Astrocyte (in vitro differentiated cells and primary cell): ENCODE measurements at places on chromosomes 4 and X.

- DNase-seq: no peak
Observed at GRCh38 chrX:81378560-81378959, 176.7 kb downstream of the SH3BGRL start.

GRCh38 chrX:95764972-95765451 is 919.6 kb upstream of the DIAPH2 start:
- peak; percentile 4 for DNase-seq

DNA sequence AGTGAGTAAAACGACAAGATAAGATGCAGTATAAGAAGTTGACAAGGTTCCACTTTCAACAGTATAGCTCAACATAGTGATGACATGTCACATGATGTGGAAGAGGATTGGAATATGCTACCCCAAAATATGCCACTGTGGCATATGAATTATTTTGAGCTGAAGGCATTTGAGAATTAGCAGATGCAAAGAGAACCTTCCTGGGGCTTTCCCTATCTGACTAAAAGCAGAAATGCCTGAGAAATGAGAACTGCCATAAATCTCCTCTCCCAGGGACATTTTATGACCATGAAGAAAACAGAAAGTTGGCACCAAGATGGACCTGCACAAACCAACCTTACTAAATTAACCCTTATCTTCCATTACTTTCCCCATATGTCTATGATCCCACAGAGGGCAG is 24.8 kb downstream of the CDKN2AIP start:
- no peak for DNase-seq

GRCh38 chr4:891747-892146 is 40.4 kb downstream of the GAK start:
- no peak for DNase-seq

- no peak for DNase-seq
Observed at GRCh38 chr4:139315221-139315675, 13.0 kb upstream of the NDUFC1 start.

GRCh38 chr4:3858046-3858730 is 92.0 kb downstream of the ADRA2C start:
- no peak for DNase-seq

- no peak for DNase-seq
Observed at GRCh38 chrX:130091980-130092522, 18.2 kb downstream of the ELF4 start.

- no peak for DNase-seq
Observed at GRCh38 chr4:184357772-184358171, 116.6 kb downstream of the IRF2 start.

DNA sequence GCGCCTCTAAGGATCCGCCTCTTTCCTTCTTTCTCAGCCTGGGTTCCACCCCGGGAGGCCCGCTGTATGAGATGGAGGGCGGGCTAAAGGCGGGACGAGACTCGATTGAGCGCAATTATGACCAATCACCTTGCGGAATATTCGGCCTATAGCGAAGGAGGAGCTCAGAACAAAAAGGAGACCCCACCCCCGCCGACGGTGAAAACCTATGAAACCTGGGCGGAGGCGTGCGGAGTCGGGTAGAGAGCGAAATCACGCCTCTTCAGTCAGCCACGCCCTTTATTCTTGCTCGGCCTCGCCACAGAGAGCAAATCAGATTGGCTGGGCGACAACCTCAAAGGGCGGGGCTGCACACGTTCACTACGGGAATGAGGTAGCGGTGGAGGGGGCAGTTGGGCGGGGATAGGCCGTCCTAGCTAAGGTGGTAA is 615 bp upstream of the CDK16 start:
- peak; percentile 97 for DNase-seq

DNA sequence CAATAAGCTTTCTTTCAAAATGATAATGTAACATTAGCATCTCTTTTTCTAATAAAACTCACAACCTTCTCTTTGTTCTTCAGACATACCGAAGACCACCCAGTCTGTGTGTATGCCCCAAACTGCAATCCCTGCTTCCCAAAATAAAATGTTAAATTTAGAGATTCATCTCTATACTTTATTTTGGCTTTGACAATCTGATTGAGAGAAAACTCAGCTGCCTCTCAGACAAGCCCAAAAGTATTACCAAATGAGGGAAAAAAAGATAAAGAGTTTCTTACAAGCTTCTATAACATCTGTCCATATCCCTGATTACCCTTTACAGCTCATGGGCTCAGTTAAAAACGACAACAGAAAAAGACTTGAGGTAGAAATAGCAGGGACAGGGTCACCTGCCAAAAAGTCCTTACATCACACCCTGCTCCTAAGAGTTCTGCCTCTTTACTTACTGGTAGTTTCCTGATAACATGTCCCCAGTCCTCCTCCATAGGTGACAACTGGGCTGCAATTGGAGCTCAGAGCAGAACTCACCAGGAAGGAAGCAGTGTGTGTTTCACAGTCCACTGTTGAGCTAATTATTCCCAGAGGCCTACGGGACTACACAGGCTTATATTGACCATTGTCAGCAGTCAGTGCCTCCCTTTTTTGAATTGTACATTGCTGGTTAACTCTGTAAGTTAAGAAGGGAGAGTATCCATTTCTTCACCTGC is 70.9 kb upstream of the FAM9C start:
- DNase-seq: no peak

GRCh38 chrX:122055460-122055859 is 1008.0 kb downstream of the GLUD2 start:
- DNase-seq: no peak

- DNase-seq: peak; percentile 54
Observed at GRCh38 chrX:53714580-53715345, 28.2 kb upstream of the HUWE1 start.

DNA sequence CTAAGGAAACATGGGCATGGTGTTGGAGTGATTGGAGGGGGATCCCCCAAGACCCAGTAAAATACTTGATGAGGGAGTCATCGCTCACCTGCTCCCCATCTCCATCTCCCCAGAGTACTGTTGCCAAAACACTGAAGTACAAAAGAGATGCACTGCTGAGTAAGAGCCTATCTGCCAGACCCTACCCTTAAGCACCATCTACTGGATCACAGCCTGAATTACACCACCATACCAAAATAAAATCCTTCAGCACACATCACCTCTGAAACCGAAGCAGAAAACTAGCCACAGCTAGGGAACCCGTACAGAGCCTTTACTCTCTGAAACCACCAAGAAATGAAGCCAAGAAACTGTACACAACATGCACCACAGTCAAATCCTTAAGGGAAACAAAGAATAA is 466.3 kb upstream of the ACTRT1 start:
- DNase-seq: no peak

DNA sequence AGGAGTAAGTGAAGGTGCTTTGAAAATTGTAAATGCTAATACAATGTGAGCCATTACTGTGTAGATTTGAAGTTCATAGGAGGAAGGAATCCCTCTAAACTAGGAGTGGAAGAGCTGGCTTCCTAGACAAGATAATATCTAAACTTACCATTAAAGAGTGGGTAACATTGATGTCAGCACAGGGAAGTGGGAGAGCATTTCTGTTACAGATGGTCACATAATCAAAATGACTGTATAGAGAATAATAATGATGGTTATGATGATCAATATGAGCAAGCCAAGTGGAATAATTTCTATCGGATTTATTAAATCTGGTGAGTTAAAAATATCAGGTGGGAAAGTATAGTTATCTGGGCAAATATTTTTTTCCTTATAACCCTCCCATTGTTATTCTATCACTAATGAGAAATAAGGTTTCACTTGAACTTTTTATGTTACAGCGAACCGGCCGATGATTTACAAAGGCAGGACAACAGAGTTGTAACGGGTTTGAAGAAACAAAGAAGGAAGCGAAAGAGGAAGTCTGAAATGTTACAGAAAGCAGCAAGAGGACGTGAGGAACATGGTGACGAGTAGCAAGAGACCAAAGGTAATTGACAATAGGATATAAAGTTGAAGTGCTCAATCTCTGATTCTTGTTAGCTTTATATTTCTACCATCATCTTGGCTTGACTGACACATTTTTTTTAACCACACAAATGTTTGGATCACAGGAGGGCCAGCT is 43.5 kb downstream of the FMR1NB start:
- DNase-seq: no peak

DNA sequence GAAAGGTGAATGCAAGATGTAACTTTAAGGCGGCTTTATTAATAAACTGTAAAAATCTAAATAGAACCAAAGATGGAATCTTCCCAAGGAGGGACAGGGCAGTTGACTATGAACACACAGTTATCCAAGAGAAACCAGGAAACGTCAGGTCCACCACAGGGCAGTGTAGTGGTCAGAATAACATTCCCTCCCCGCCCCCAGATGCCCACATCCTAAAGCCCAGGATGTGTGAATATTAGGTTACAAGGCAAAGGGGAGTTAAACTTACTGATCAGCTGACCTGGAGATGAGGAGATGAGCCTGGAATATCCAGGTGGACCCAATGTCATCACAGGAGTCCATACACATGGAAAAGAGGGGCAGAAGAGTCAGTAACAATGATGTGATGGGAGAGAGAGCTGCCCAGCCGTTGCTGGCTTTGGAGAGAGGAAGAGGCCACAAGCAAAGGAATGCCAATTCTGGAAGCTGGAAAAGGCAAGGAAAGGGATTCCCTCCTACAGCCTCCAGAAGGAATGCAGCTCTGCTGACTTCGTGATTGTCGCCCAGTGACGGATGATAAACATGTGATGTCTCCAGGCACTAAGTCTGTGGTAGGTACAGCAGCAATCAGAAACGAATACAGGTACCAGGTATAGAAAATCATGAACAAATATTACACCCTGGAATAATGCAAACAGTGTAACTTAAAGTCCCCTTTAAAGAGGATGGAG is 5.2 kb downstream of the SH3KBP1 start:
- DNase-seq: no peak

GRCh38 chrX:10603612-10604011 is 16.8 kb downstream of the MID1 start:
- no peak for DNase-seq

- DNase-seq: no peak
Observed at GRCh38 chr4:145808848-145809512, 129.0 kb downstream of the C4orf51 start.

- peak; percentile 47 for DNase-seq
Observed at GRCh38 chrX:38142610-38143009, 78.1 kb downstream of the SRPX start.

GRCh38 chr4:118012142-118012541 is 22.1 kb upstream of the NDST3 start:
- DNase-seq: no peak

DNA sequence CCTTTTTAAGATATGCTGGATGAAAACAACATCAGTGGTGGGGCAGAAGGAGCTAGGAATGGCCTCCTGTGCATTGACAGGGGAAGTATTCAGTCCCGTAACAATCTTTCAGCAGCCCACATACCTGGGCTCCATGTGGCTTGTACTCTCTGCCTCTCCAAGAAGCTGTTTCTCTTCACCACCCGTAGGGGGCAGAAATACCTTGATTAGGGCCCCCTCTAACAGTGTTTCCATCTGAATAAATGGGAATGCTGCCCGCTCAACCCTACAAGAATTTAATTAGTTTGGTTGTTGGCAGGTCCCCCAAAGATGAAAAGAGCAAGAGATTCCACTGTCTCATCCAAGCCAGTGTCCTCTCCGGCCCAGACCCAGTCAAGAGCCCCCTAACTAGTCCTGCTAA is 155.2 kb downstream of the SMIM20 start:
- peak; percentile 27 for DNase-seq

GRCh38 chrX:18075603-18076002 is 145.1 kb downstream of the BEND2 start:
- DNase-seq: no peak

GRCh38 chrX:128619490-128619889 is 567.3 kb upstream of the ACTRT1 start:
- DNase-seq: no peak

DNA sequence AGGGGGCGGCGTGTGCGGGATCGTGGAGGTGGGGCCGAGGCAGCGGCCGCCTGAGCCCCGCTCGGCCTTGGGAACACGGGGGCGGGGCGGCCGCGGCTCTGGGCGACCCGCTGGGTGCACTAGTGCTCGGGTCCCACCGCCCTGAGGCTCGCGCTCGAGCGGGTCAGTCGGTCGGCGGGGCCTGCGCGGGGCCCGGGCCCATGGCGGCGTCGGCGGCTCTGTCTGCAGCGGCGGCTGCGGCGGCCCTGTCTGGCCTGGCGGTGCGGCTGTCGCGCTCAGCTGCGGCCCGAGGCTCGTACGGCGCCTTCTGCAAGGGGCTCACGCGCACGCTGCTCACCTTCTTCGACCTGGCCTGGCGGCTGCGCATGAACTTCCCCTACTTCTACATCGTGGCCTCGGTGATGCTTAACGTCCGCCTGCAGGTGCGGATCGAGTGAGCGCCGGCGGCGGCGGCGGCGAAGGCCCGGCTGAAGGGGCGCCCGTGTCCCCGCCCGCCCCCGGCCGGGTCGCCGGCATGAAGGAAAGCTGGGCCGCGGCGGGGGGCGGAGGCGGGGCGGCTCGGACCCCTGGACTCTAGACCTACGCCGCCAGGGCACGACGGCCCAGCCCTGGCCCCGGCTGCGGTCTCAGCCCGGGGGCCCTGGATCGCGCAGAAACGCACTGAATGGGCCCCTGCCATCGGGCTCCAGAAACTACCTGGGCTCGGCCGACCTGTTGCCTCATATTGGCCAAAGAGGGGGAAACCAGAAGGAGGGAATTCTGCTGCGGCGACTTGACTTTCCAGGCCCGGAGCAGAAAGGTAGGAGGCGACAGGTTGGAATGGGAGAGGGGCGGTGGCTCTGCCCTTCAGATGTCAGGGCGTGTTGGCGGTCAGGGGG is at the start of gene SMIM10L2A:
Gene SMIM10L2A (plus strand): TSS at position 13 of the 878 bp plus-strand sequence. CDS start 188 bp downstream, at position 201.
- no peak for DNase-seq

DNA sequence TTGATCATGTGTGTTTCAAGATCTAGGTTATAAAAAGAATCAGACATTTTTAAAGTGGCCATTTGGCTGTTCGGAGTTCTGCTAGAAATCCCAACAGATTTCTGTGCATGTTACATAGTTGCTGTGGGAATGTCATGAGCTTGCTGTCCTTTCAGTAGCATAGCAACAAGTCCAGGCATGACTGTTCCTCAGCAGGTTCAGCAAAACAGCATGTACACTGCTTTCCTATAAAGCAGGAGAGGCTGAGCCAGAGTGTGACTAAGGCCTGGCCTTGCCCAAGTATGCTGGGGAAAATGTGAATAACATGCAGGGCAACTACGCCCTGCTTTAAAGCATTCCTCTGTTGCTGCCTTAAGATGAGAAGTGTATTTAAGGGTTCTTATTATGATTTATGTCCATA is 217.1 kb upstream of the SMIM31 start:
- peak; percentile 96 for DNase-seq

DNA sequence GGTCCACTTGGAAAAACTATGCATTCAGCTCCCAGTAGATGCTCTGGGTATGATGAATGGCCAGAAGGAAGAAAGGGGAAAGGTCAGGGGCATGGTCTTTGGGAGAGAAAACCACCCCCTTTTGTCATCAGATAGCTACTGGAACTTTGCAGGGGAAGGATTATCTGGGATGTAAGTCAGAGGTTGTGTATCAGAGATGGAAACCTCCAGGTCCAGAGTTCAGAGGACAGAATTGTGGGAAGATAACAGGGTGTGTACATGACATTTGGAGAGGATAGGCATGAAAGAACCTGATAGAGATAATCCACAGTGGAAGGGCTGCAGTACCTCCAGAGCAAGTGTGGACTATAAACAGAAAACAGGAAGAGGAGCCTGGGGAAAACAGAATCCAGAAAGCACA is 262.7 kb downstream of the SPRY1 start:
- no peak for DNase-seq
